ENCODE measurements at places on chromosomes 4 and X.

DNA sequence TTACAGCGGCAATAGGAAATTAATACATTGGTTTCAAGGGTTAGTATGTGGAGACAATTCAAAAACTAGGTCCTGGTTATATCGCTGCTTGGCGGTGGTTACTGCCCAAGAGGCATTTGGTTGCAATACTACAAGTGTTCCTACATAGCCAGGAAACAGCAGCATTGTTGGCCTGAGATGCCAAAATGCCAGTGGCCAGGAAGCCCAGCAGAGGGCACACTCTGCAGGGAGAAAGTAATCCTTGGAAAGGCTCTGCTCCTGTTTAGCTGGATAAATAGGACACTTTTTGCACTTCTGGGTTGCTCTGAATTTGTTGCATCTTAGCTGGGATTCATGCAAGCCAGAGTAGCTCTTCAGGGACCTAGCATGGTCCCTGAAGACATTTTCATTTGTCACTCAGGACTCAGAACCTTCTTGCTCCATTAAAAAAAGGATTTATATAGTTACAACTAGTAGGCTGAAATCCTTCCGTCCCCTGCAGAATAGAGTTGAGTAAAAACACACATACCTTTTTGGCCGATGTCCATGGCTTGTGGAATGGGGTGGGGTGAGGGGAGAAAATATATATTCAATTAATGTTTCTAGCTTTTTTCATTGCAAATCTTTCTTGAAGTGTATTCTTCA is 8.1 kb upstream of the GPR119 start:
- no peak for DNase-seq

DNA sequence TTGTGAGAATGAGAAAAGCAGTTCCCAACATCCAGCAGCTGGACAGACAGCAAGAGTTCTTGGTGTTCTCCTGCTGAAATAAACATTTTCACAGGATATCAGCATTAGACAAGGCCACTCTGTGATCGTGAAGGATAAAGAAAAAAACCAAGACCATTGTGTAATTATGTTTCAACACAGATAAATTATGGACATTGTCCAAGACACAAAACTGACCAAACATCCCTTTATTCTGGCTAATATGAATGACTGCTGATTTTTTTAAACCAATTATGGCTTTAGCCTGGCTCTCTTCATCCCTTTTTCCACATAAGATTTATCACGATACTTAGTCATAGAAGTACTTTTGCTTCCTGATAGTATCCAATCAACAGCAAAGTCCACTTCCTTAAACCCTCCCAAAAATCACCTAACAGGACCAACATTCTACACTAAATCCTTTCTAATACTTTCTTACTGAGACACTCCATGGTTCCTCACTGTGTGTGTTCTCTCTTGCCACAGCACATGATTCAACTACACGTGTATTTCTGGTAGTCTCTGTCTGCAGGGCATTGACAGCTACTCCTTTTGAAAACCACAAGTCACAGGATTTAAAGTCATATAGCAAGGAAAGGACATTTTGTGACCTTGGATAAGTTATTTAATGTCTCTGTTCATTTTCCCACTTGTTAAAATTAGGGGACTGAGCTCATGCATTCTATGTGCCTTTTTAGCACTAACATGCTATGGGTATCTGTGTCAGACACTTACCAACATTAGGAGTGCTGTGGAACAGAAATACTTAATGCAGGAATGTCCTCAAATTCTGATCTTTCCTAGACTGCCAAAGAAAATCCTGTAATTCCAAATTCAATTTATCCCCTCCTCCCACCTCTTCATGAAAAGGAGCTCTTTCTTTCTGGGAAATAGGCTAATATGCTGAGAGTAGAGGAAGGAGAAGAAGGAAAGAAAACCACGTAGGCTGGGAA is 137.2 kb upstream of the PGRMC2 start:
- DNase-seq = no peak

DNA sequence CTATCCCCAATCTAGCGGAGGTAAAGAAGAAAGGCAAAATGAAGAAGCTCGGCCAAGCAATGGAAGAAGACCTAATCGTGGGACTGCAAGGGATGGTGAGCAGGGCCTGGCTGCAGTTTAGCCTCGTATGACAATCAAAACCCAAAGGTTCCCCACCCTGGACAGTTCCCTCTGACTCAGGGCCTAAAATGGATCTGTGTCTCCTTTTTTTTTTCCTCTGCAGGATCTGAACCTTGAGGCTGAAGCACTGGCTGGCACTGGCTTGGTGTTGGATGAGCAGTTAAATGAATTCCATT is 986 bp downstream of the HDAC6 start:
- DNase-seq = no peak

DNA sequence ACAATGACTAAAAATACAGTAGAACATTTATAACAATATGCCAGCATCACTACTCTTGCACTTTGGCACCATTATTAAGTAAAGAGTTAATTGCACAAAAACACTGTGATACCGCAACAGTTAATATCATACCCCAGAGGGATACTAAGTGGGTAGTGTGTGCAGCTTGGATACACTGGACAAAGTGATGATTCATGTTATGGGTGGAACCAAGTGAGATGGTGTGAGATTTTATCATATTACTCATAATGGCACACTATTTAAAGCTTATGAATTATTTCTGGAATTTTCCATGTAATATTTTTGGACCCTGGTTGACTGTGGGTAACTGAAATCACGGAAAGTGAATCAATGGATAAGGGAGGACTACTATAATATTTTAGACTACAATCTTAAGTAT is 265.3 kb downstream of the PCDH18 start:
- no peak for DNase-seq

DNA sequence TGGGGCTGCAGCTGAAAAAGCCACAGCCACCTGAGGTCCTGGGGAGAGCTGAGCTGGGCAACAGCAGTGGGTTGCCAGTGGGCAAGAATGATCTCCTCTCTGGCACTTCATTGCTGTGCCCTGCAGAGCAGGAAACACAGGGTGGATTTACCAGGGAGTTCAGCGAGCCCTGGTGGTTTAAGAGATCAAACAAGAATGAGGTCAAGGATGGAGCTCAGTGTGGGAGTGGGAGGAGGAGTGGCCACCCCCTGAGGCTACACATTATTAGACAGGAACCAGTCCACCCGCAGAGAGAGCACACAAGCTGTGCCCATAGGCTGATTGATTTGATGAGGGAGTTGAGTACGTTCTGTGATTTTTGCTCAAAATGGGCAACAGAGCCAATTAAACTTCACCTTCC is 47.3 kb downstream of the FRMPD3 start:
- no peak for DNase-seq

DNA sequence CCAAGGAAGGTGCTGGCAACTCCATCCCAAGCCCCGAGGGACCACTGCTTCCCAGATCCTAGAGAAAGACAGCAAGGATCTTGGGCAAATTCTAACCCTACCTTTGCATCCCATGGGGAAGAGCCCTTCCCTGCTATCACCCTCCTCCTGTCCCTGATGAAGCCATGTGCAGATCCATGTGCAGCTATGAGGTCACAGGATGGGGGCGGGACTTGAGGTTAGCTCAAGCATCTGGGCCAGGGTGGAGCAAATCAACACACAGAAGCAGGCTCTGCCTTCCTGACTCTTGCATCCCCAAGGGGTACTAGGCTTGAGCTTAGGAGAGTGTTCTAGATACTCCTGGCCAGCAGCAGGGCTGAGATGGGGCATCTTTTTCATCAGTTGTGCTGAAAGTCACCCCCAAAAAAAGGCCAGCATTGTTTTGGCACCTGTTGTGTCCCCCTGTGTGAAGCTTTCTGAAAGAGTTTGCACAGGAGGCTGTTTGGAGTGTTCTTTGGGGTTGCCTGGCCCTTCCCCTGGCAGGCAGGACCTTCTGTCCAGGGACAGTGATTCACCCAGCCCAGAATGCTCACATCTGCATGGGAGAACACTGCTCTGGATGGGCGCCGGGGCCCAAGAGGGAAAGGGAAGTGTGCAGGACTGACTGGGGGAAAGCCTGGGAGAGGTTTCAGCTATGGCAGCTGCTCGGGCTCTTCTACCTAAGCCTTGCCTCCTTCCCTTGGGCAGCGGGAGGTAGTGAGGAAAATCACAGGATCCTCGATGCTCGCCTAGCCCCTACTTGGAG is 50.8 kb downstream of the PRPS1 start:
- DNase-seq = no peak

DNA sequence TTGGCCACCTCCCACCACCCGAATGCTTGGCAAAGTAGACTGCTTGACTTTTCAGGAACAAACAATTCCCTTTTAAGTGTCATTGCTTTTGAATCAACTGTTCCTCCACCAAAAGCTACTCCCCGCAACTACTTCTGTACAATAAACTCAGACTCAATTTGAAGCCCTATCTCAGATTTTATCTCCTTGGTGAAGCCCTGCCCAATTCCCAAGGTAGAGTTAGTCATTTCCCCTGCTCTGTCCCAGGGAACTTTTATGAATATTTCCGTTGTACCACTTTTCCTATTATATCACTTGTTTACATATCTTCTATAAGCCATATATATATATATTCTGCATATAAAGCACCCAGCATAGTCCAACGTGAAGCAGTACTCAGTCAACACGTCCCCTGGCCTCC is 102.8 kb downstream of the C4orf51 start:
- no peak for DNase-seq

DNA sequence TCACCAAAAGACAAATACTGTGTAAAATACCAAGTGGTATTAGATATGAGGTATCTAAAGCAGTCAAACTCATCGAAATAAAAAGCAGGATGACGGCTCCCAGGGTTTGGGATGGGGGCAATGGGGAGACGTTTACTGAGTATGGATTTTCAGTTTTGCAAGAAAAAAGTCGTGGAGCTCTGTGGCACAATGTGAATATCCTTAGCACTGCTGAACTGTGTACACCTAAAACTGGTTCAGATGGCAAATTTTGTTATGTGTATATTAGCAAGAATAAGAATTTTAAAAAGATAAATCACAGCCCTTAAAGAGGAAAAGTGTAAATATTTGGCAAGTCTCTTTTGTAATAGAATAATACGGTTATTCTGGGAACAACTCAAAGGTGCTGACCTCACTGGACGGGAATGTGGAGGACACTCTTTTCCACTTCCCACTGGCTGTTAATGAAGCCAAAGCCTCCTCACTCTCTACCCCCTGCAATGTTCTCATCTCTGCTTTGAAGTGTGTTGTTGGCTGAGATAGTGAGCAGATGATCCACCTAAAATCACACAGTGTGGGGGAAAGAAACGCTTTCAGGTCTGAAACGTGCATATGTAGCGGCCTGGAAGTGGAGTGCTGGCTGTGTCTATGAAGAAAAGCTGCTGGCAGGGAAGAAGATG is 49.2 kb downstream of the SEL1L3 start:
- DNase-seq = peak; percentile 63

DNA sequence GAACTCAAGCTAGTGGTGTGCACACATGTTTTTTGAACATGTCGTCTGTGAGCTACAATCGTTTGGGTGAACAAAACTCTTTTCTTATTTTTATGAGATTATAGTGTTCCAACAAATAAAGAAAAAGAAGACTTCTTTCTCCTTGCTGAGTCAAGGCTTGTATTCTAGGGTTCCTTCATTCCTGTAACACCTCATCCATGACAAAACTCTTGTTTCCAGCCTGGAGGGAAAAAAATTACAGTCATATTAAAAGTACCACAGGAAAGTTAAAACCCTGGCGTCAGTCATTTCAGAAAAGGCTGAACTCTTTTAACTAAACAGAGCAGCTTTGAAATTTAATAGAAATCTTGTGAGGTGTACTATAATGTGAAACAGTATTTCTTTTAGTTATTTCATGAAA is 79.2 kb upstream of the BOD1L1 start:
- DNase-seq = no peak

GRCh38 chrX:130994671-130995070 is 63.5 kb upstream of the ARHGAP36 start:
- no peak for DNase-seq

- DNase-seq = no peak
Observed at GRCh38 chr4:105625214-105625613, 72.8 kb downstream of the ARHGEF38 start.

GRCh38 chr4:6378493-6379445 is 93.6 kb downstream of the PPP2R2C start:
- no peak for DNase-seq

DNA sequence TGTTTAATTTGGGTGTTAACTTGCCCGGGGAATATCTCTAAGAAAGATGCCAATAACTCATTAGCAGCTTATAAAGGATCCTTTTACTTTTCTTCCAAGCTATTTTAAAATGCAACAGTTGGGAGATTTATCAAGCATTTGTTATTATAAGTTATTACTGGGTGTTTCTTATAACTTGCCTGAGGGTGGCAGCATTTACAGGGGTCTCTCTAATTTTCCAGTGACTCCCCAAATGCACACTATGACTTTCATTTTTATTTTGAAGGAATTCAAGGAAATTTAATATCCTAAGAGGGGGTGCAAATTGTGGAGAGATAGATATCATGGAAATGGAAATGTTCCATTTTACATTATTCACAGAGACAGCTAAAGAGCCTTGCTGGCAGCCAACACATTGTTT is 138.0 kb downstream of the PDGFRA start:
- DNase-seq = no peak

- DNase-seq = no peak
Observed at GRCh38 chrX:134727363-134727762, 69.1 kb upstream of the PLAC1 start.

DNA sequence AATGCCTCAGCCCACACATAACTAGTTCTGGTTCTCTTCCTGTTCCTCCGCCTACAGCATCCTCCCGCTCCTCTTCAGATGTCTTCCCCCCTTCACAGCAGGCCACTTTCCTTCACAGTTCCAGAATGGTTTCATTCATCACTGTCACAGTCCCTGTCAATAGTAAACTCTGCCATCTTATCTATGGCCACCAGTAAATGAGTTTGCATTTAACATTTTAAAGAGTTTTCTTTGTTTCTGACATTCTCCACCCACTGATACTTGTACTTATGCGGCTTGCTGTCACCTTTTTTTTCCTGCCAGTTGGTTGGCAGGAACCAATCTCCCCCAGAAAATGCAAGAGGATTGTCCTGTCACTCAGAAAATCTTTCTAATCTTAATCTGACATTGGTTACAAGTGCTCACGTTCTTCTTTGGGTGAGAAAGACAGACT is 114.1 kb downstream of the GLUD2 start:
- DNase-seq = no peak

DNA sequence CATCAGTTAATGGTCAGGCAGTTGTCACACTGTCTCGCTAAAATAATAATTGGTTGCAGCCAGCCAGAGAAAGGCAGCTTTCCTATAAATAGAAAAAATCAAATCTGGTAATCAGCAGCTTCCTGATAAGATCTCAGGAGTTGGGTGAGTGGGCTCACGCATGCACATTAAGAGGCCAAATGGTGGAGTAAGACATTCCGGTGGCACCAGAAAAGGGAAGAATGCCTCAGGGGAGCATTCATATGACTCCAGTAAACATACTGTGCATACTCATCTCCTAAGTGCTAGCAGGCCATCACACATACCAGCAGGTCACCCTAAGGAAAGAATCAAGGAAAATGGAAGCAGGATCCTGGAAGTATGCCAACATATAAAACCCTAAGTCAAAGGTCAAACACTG is 40.1 kb downstream of the UGT2B15 start:
- no peak for DNase-seq

DNA sequence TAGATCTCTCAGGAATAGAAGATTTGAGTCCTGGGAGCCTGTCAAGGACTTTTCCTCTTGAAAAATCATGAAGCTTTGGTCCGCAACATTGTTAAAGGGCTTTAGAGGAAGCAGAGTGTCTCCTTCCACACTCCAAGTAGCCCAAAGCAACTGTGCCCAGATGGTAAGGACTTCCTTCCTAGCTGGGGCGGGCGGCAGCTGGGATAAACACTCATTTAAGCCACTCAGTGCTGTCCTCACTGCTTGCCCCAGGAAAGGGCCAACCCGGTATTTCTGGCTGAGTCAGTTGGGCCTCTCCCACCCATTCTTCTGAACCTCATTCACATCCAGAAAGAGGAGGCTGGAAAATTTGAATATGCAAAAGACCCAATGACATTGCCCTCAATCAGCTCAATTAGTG is 144.3 kb downstream of the CHIC2 start:
- DNase-seq = no peak

GRCh38 chr4:24988776-24989175 is 42.0 kb downstream of the LGI2 start:
- DNase-seq = no peak
